ENCODE measurements at places on chromosomes 11 and 22.
A peak's percentile ranks its signal among the peaks of the same experiment; 100 is the strongest.

GRCh38 chr22:37316875-37317371, 34.6 kb downstream of the CYTH4 start:
- peak; percentile 27 for DNase-seq

DNA sequence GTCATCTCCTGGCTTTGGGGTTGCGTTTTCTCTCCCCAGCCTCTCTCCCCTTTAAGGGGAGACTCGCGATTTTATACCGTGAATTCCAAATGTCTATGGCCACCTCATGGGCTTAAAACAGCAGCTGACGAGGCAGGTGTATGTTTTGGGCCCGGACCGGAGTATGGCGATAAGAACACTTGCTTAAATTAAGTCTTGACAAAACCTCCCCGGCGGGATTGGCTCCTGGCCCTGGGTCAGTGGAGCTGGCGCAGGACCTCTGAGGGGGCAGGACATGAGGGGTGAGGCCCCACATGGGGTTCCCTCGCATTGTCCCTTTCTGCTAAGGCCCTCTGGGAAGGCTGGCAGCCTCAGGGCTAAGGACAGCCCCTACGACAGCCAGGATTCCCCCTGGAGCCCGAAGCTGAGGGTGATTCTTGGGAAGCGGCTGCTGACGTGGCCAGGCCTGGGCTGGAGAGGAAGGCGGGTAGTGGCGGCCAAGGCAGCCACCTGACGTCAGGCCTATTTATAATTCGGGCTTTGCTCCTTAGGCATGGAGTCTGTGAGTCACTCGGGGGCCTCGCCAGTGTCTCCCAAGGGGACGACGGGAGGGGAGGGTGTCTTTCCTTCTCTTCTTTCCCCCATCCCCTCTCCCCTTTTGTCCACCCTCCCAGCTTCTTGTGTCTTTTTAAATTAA, 12.7 kb downstream of the MYO18B start:
- DNase-seq, result no peak

- DNase-seq, result no peak
Observed at GRCh38 chr22:43085658-43086606, 3.3 kb downstream of the TTLL1 start.

GRCh38 chr22:22855617-22856308, 31.9 kb upstream of the IGLL5 start:
- DNase-seq, result no peak

DNA sequence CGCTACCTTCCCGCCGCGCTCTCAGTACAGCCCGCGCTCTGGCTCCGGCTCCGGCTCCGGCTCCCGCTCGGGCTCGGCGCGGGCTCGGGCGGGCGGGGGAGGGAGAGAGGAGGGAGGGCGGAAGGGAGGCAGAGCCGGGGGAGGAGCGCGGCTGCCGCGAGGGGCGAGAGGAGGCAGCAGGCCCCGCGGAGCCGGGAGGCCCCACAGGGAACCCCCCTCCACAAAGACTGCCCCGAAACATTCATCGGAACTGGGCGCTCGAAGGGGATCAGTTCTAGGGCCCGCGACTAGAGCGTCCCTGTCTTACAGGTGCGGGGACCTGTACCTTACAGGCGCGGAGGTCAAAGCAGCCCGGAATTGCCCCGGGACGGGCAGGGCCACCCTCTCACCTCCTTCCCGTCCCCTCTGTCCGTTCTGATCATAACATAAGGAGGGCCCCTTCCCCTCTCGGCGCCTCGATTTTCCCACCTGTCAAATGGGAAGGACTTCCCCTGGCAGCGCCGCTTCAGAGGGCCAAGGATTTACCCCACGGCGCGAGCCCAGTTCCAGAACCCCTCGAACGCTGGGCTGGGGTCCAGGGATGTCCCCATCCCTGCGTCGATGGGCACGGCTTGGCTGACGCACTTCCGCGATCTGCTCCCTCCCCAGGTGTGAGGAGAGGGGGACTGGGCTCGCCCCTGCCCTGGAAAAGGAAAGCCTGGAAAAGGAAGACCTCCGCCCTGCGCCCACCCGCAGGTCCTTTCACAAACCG, at the start of gene SHISA8:
Gene SHISA8, minus strand, starts transcription at position 40 of the 751 bp plus-strand sequence. CDS start 407 bp downstream, outside the sequence.
- no peak for DNase-seq

- no peak for DNase-seq
Observed at GRCh38 chr11:100098560-100098959, 588.5 kb upstream of the ARHGAP42 start.

DNA sequence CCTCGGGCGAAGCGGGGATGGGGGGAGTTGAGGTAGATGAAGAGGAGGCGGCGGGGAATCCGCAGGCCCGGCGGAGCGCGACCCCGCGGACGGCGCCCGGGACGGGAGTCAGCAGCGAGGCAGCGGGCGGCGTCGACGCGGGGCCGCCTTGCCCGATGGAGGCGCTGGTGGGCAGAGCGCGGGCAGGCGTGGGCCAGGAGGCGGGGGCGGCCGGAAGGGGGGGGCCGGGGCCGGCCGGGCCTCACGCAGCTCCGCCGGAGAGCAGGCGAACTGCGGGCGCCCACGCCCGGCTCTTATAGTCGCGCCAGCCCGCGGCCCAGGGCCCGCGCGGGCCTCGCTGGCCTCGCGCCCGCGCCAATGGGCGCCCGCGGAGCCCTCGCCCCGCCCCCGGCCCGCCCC, at the start of gene IGF2:
Gene IGF2, minus strand, starts transcription at position 267 of the 399 bp plus-strand sequence. CDS start 3,866 bp downstream, outside the sequence.
- no peak for DNase-seq

DNA sequence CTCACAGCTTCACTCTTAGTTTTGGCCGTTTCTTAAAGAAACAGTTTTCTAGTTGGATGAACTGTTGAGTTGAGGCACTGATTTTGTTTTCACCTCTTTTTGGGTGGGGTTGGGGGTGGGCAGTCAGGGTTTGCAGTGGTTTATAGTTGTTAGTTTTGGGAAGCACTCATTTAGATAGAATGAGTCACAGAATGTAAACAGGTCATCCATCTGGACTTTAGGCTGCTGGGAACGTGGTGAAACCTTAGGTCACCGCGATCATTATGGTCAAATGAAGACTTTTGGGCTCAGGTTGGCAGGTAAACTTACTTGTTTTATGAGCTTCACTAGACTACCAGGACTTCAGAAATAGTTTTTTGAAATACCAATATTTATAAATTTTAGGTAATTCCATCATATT, 48.4 kb downstream of the CSTPP1 start:
- no peak for DNase-seq

DNA sequence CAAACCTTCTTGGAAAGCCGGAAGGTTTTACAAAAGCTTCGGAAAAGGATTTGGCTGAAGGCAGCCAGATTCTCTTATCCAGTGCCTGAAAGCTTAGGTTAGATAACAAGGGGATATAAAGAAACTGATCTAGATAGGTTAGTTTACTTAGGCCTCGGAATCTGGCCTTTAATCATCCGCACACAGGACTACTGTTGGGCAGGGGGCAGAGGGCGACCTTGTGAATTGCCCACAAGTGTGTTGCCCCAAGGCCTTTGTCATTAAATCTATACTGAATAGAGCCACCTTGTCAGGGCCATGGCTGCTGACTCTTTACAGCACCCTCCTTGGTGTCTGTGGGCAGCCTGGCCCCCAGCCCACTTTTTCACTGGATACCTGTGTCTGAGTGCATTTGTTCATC, 9.7 kb upstream of the MTMR2 start:
- no peak for DNase-seq

- DNase-seq, result no peak
Observed at GRCh38 chr22:49823289-49824045, 4.2 kb downstream of the BRD1 start.

- DNase-seq, result peak; percentile 59
Observed at GRCh38 chr22:32994041-32994830, 63.9 kb downstream of the SYN3 start.
